ENCODE measurements at places on chromosomes 4 and X.

DNA sequence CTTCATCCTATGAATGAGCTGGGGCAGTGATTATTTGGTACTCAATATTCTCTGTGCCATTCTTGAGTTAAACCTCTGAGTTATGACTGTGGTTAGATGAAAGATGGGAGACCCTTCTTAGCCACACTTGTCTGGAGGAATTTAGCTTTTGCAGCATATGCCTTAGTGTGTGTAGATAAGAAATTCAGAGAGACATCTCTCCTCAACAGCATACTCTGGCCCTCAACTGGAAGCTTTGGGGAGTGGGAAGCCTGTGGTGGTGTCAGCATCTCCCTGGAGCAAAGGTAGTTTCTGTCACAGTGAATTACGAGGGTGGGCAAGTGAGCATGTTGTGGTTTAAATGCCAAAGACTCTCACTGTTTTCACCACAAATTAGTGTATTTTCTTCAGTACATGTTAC, 58.7 kb downstream of the UGT2A3 start:
- DNase-seq, result no peak

GRCh38 chr4:89416960-89417359, 109.4 kb upstream of the GPRIN3 start:
- no peak for DNase-seq

- DNase-seq, result no peak
Measured at GRCh38 chr4:84767168-84767567, 184.2 kb downstream of the CDS1 start.

- DNase-seq, result no peak
Measured at GRCh38 chr4:147704846-147705245, 20.9 kb upstream of the PRMT9 start.

DNA sequence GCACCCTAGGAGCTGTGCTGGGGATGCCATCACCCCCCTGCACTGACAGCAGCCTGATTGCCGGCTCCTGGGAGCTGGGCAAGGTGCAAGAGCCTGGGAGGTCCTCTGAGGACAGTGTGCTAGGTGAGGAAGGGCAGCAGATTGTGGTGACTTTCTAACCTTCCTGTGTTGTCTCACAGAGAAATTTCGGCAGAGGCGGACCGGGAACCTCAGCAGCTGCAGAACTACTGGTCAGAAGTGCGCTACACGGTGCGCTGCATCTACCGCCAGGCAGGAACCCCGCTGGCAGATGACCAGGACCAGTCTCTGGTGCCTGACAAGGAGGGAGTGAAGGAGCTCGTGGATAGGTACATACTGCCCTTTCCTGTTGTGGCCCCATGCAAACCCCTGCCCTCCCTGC, 89.8 kb downstream of the FAM193A start:
- no peak for DNase-seq

DNA sequence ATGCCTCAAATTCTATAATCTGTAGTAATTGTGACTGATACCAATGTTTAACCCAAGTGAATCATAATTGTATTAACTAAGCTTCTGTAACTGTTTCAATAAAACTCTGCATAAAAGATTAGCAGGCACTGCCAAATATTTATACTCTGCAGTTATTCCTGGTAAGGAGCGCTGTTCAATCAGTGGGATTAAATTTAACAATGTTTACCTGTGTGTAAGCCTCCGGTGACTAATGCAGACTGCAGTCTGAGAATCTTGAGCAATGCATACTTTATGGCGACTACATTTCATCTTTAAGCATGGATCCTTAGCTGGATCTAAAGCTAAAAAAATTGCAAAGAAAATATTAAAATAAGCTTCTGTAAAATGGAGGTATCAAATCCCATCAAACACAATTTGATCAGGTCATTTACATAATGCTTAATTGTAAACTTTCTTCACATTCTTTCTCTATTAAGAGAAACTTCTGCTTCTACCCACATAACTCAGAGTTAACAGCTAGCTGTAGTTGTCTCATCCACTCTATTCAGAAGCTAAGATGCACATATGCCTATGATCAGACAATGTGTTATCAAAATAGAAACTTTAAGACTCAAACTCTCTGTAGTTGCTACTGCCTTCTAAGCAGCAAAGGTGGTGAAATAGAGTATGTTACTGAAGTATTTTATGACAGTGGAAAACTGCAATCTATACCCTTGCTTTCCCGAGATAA, 234.0 kb downstream of the SPOCK3 start:
- no peak for DNase-seq

- DNase-seq, result no peak
Measured at GRCh38 chr4:25386926-25387325, 9.9 kb downstream of the ANAPC4 start.

- no peak for DNase-seq
Measured at GRCh38 chr4:13349096-13349495, 135.0 kb downstream of the RAB28 start.

DNA sequence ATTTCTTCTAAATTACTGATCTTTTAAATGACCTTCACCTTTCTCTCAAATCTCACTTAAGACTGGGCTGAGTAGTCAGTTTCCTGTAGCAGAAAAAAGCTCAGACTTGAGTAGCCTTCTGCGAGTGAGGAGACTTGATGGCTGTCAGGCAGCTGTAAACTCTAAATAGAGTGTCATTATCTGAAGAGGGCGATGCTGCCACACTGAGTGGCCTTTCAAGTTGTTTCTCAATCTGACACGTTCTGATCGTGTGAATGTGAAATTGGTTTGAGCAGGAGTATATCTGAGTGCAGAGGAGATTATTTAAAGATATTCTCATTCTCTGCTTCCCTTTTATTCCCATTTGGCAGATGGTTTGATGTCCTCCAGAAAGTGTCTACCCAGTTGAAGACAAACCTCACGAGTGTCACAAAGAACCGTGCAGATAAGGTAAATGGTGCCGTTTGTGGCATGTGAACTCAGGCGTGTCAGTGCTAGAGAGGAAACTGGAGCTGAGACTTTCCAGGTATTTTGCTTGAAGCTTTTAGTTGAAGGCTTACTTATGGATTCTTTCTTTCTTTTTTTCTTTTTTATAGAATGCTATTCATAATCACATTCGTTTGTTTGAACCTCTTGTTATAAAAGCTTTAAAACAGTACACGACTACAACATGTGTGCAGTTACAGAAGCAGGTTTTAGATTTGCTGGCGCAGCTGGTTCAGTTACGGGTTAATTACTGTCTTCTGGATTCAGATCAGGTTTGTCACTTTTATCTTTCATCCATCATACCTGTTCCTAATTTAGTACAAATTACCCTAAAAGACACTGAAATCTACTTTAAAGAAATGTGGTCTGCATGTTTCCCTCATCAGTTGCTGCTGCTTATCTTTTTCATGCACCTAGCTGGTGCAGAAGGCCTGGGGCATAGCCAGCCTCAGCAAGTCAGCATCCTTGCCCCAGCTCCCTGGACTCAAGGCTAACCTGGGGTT, 74.3 kb upstream of the MSANTD1 start:
- DNase-seq, result no peak

GRCh38 chr4:72031868-72032608, at the start of gene NPFFR2:
Gene NPFFR2, plus strand, starts transcription at chr4:72032000. Its CDS starts 96,592 bp downstream, at chr4:72128592.
- no peak for DNase-seq

- DNase-seq, result no peak
Measured at GRCh38 chr4:158778156-158778711, 9.4 kb downstream of the FNIP2 start.

DNA sequence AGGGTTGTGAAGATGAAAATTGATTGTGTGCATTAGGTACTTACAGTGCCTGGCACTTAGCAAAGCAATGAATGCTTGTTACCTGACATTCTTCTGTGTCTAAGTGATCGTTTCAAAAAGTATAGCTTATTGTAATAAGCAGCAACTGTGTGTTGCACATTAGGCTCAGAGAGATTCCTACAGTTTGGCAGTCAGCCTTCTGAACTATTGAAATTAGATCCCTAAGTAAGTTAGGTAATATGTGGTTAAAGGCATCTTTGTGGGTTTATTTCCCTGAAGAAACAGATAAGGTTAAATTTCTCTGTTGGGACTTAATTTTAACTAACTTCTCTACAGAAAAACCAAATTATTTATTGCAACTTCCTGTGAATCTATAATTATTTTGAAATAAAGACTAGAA, 93.4 kb downstream of the REPS2 start:
- no peak for DNase-seq

DNA sequence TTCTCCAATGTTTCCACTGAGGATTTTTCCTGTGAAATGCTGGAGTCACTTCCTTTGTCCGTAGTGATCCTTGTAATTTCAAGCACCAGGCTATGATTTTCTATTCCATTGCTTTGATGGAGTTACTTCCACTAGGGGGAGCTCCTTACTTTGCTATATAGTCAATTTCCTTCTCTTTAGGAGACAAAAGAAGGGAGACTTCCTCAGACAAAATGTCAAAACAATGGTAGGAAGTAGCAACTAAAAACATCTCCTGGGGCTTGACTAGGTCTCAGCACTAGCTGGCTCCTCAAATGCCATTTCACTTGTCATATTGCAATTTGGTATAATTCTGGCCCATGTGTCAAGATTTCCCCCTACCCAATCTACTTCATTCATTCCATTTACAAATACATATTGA, 24.1 kb downstream of the ZCCHC12 start:
- DNase-seq, result no peak

DNA sequence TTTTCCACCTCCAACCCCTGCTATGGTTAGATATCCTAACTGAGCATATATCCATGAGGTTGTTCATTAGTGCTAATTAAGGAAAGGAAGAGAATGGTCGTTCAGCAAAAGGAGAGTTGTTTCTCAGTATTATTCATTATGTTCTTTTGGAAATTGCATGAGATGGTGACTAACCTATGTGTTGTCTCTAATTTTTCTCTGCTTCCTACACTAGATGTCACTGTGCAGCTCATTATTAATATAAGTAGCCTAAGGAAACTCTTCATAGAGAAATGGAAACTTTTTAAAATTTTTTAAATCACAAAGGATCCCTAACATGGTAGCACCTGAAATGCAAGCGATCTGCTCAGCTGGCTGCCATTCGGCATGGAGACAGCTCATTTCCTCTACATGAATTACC, 67.7 kb upstream of the FAM9A start:
- DNase-seq, result no peak

- no peak for DNase-seq
Measured at GRCh38 chrX:111005166-111005565, 90.8 kb upstream of the PAK3 start.

- DNase-seq, result no peak
Measured at GRCh38 chrX:19193565-19193964, 71.3 kb upstream of the ADGRG2 start.

GRCh38 chr4:26104056-26104685, 190.2 kb downstream of the SMIM20 start:
- no peak for DNase-seq

DNA sequence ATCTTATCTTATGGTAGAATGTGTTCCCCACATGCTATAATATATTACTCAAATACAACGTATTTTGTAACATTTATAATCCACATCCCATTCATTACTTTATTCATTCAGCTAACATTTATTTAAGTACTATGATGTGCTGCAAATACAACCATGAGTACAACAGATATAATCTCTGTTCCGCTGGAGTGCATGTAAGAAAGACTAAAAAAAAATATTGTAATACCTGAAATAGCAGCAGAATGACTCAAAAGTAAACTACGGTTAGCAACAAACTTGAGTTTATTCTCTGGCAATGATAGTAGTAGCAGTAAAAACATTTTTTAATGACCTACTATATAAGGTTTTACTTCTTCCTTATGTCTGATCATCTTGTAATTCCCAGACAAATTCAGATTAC, 1776.3 kb downstream of the STIM2 start:
- DNase-seq, result no peak

DNA sequence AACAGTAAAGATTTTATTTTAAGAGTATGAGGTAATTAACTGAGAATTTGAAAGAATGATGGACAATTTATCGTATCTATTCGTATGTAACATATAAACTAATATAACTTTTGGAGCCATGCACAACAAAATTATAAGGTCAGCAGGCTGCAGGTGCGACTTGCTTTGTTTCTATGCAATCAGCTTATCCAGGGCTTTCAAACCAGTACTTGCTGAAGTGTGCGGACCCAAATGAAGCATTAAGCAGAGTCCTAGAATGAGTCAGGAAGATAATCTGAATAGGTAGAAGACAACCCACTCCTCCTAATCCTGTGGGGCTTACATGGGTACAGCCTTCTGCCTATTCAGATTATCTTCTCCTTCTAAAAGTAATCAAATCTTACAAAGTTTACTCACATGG, 2.1 kb downstream of the NSD2 start:
- DNase-seq, result no peak

DNA sequence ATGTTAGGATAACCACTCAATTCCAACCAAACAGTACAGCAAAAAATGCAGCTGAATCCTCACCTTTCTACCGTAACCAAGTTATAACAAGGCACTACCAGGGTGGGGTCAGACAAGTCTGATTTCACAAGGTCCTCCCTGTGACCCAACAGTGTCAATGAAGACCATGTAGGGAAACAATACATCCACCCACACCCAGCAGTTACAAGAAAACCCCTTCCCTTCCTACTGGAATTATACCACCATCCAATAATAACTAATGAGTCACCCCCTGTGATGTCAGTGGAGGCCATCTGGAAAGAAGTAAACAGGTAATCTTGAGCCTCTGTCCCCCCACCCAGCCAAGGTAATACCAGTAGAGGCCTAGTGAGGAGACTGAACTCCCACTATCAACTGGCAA, 117.6 kb downstream of the FGF16 start:
- DNase-seq, result no peak

- no peak for DNase-seq
Measured at GRCh38 chrX:71304561-71304960, 3.0 kb downstream of the ITGB1BP2 start.

- no peak for DNase-seq
Measured at GRCh38 chr4:2302387-2303119, 40.6 kb upstream of the MXD4 start.

DNA sequence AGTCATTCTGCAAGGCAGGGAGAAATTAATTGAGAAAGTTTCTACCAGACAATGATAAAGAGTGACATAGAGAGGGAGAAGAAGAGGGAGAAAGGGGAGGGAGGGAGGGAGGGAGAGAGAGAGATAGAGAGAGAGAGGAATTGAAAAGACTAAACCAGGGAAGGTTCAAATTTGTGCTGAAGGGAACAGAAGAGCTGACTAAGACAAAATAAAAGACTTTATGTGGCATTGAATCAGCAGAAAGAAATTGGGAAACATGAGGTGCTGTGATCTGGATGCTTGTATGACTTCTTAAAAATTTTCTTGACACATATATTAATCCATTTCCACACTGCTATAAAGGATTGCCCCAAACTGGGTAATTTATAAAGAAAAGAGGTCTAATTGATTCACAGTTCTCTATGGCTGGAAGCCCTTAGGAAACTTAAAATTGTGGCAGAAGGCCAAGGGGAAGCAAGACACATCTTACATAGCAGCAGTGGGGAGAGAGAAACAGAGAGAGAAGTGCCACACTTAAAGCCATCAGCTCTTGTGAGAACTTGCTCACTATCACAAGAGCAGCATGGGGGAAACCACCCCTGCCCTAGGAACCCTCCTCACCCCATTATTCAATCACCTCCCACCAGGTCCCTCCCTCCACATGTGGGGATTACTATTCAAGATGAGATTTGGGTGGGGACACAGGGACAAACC, 13.5 kb upstream of the CXCL6 start:
- no peak for DNase-seq

DNA sequence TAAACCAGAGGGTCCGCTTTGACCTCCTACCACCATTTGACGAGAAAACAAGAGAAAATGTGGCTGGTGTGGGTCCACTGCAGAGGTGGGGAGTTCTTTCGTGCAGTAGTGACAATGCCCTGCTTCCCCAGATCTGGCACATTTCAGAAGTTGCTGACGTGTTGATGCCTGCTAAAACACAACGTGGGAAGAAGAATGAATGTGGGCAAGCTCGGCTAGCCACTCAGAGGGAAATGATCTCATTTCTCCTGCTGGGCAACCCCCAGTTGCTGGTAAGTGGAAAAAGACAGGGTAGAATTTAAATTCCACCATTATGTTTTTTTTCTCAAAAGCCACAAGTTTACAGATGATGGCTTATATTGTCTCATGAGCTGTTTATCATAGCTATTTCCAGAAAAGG, 77.9 kb downstream of the LUZP4 start:
- DNase-seq, result no peak
